Activated CD8-positive, alpha-beta memory T cell treated with anti-CD3 and anti-CD28 coated beads, Interleukin-2, amount 50 U/mL, for 4 hours (primary cell): ENCODE measurements at places on chromosomes 6 and 20.

GRCh38 chr20:57170343-57170742 lies 96.1 kb downstream of the BMP7 start:
- no peak for DNase-seq

- DNase-seq = no peak
These were observed 14.3 kb downstream of the EDN1 start for GRCh38 chr6:12304487-12304886.

- DNase-seq = no peak
These were observed 186.6 kb downstream of the LY86 start for GRCh38 chr6:6775074-6775473.

GRCh38 chr20:54431156-54431944 lies 44.0 kb upstream of the DOK5 start:
- DNase-seq = no peak

DNA sequence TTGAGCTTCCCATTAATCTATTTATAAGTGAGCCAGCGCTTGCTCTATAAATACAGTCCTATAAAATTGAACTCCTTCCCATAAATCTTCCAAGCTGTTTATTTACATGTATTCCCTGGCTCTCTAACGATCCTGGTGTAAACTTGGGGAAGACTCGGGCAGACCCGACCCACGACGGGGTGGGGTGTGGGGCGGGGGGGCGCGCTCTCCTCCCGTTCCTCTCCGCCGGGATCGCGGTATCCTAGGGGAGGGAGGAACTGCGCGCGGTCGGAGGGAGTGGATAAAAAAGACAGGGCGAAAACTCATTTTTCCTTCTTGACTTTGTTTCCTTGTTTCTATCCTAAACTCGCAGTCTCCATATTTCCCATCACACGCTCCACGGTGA lies 31.1 kb downstream of the TFAP2B start:
- DNase-seq = no peak

GRCh38 chr6:20056350-20056992 lies 155.8 kb downstream of the MBOAT1 start:
- no peak for DNase-seq

DNA sequence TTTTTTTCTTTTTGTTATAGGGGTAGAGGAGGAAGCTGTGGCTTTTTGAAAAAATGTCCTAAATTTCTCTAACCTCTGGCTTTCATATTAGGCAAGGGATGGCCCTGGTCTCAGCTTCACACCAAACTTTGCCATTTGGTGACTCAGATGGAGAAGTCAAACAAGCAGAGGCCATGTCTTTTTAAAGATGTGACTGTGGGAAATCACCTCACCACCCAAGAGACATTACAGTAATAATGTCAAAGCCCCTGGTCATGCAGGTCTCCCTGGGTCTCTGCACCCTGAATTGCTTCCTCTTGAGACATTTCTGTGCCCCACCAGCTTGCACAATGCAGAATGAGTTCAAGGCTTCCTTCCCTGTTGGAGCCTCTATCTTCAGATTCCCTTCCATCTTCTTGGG lies 39.5 kb upstream of the ADGRF5 start:
- no peak for DNase-seq

- no peak for DNase-seq
These were observed 47.5 kb upstream of the CDH22 start for GRCh38 chr20:46355778-46356177.

DNA sequence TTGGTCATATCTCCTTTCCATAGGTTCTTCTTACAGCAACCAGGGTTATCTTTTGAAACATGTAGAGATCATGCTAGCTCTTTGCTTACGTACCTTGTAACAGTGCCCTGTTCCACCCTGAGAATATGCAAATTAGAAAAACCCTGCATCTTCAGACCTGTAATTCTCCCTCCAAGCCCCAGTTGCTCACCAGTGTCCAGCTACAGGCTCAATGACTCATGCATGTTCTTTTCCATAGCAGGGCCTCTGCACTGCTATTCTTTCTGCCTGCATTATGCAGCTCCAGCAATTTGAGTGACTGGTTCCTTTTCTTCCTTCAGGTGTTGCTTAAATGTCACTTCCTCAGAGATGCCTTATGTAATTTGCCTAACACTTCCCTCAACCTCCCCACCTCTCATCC lies 636.2 kb downstream of the KHDRBS2 start:
- DNase-seq = no peak

- DNase-seq = no peak
These were observed 32.5 kb upstream of the SIRPA start for GRCh38 chr20:1862663-1863053.

- DNase-seq = no peak
These were observed 78.7 kb downstream of the GMDS start for GRCh38 chr6:2166717-2167116.

DNA sequence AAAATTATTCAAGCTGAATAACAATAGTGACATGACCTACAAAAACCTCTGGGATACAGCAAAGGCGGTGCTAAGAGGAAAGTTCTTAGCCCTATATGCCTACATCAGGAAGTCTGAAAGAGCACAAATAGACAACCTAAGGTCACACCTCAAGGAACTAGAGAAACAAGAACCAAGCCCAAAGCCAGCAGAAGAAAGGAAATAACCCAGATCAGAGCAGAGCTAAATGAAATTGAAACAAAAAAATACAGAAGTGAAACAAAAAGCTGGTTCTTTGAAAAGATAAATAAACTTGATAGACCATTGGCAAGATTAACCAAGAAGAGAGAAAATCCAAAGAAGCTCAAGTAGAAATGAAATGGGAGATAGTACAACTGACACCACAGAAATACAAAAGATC lies 47.6 kb upstream of the NOTCH4 start:
- DNase-seq = no peak

DNA sequence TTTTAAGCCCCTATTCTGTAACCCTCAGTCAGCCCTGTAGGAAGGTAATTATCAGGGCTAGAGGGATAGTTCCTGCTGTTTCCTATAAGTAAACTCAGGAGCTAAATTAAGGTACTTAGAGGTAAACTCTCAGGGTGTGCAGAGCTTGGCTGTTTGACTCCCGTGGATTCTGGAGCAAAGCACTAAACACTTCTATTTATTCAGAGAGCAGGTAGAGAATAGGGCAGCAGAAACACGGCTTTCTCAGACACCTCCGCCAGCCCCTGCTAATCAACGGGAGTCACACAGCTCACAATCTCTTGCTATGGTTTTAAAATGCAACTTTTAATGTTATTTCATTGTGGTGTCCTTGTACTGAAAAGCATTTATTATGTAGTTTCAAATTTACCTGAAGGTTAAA lies 21.8 kb downstream of the PRKN start:
- DNase-seq = no peak

DNA sequence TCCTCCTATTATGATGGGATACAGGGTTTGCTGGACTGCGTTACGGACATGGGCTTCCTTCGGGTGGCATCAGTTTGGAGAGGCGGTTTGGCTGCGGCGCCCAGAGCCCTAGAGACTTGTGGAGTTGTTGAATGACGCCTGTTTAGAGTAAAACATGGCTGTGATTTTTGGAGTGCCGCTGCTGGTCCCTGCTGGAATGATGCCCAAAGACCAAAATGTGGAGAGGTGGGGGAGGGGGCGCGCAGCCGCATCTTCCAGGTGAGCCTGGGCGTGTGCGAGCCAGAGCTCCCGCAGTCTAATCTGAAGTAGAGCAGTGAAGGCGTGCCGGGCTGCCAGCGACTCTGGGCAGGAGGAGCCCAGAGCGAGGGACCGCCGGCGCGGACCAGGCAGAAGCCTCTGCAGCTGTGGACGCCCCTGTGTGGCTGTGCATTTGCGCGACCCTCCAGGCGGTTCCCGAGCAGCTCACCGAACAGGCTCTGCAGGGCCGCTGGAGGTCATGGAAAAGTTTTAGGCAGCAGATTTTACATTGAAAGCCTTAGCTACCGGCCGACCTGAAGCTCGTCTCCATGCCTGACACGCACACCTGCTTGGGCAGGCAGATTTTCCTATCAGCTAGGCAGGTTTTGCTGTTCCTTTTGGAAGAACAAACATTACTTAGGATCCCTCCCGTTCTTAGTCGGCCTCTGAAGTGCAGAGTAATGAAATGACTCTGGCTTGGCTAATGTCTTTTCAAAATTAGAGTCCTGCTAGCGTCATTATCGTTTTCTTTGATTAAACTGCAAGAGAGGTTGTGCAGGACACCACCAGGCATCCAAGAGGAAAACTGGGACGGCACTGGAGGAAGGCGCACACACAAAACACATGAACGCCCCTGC lies 298.2 kb downstream of the PHACTR1 start:
- DNase-seq = no peak

DNA sequence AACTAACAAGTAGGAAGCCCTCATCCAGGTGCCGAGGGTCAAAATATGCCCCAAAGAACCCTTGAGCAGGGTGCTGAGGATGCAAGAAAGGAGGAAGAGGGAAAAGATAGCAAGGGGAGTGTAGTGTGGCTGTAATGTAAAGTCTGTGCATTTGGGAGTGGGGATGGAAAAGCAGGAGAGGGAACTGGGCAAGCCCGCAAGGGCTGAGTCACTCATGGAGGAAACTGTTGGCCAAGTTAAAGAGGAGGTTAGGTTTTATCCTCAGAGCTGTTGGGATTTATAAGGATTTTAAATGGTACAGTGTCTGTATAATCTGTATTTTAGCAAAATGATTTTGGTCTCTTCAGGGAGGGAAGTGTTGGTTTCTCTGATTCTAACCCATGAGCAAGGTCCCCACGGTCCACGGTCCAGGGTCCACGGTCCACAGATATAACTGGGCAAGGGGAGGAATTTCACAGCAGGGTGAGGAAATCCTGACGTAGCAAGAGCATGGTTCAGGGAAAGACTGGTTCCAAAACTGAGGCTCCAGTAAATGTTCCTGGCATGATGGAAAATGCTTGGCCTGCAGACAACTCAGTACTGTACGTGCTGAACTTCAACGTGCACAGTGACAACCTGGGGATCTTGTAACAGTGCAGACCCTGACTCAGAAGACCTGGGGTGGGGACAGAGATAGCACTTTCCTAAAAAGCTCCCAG lies 759.8 kb downstream of the PTPRT start:
- DNase-seq = no peak

DNA sequence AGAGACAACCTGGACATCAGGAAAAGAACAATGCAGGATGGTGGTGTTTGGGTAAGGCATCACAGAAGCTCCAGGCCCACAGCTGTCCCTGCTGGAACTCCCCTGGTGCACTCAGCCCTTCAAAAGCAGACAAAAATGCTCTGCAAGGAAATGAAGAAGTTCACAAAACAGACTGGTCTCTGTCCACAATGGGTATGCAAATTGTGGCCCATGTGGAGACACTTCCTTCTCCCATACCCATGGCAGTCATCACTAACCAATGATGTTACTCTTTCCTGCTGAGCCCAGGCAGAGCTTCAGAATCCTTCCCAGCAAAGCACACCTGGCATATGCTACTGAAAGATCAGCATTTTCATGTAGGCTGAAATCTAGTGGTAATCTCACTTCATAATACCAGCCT lies 42.6 kb upstream of the PXDC1 start:
- no peak for DNase-seq

DNA sequence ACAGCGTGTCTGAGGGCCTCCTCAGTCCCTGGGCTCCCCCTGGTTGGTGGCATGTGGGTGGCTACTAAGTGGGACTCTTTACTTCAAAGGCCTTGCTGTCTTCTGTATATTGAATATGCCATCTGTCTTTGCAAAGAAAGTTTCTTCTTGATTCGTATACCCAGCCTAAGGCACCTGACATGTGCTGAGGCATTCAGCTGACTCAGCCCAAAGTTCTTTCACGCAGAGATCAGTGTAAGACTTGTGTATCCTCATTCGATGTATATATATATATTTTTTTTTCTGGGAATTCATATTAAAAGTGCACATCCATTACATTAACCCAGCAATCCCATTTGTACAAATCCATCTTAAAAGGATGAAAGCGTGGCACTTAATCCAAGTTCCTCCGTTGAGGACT lies 115.1 kb upstream of the PMEPA1 start:
- DNase-seq = no peak

GRCh38 chr20:41018153-41018552 lies 10.5 kb upstream of the TOP1 start:
- DNase-seq = no peak

GRCh38 chr6:132734694-132735236 lies 20.9 kb upstream of the VNN1 start:
- DNase-seq = no peak

DNA sequence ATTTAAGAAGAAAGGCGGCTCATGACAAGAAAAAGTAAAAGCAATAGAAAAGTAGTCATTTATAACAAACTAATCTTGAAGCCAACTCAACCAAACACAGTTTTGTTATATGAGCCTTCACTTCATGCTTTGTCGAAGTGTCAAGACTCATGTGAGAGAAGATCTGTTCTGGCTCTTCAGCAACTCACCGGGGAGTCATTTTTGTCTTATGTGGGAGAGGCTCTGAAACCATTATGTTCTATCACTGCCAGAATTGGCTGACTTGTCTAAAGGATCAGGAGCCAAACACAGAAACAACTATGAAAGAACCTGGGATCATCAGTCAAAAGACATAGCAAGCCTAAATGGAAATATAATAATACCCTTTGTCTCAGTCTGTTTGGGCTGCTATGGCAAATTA lies 105.2 kb downstream of the CDK19 start:
- DNase-seq = no peak

DNA sequence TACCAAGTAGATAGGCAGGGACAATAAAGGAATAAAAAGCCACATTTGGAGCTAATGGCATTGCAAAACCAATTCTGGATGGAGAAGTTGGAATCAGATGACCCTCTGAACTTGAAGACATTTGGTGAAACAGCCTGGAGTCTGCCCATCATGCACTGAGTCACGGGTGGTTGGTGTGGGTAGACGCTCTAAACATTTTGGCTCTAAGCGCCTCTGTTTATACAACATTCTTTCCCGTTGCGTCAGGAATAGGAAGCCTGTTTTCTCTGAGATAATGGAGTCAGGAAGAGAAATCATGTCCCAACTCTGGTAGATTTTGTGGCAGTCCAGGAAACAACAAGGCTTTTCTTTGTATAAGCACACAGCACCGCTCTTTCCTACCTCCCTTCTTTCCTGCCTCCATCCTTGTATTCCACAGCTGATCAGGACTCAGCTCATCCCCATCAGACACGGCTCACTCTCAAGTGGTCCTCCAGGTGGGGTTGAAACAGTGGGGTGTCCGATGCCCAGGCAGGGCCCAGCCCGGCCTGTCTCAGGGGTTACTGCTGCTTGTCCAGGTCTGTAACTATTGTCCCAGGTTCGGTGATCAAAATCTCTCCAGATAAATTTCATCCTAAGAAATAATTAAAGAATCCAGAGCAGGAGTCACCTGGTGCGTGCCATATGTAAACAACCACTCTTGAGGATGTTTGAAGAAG lies 12.1 kb upstream of the RAMACL start:
- no peak for DNase-seq

- no peak for DNase-seq
These were observed 138.7 kb downstream of the MACROD2 start for GRCh38 chr20:14134004-14134403.

DNA sequence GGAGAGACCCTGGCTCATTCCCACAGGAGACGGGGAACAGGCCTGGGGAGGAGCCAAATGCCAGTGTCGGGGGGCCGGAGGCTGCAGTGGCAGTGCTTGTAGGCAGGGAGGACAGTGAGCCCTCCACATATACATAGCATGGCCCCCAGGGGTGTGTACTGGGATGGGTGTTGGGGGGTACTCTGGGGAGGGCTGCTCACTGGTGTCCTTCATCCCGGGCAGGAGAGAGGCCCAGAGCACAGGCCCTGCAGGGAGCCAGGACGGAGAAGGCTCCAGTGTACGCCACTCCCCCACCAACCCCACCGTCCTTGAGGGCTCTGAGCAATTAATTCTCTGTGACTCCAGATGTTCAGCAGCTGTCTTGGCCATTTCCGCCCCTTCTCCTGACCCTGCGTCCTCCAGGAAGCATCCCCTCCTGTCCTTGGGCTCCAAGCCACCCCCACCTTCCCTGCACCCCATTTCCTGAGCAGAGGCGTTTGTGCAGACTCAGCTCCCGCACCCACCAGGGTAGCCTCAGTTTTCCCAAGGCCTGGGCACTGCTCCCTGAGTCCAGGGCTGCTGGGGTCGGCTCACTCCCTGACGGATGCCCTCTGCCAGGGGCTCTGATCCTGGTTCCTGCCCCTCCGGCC lies 3.4 kb upstream of the ABHD16B start:
- DNase-seq = no peak
